ENCODE measurements at places on chromosomes 5 and 9.

DNA sequence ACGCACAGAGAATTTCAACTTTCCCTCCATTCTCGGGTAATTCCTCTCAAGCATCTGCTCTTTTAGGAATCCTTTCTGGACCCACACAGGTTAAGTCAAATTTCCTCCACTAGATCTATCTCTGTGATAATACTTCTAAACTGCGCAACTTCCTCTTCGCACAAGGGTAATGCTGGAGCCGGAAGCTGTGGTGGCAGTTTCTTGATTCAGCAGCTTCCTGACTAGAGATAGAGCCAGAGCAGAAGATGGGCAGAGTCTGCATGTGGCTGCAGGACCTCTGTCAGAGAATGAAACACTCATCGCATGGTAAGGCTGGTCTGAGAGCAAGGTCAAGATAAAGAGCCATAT is 11.1 kb upstream of the CDC42SE2 start:
- DNase-seq = no peak

- DNase-seq = no peak
These were observed 122.3 kb upstream of the RAI14 start for GRCh38 chr5:34533582-34534522.

DNA sequence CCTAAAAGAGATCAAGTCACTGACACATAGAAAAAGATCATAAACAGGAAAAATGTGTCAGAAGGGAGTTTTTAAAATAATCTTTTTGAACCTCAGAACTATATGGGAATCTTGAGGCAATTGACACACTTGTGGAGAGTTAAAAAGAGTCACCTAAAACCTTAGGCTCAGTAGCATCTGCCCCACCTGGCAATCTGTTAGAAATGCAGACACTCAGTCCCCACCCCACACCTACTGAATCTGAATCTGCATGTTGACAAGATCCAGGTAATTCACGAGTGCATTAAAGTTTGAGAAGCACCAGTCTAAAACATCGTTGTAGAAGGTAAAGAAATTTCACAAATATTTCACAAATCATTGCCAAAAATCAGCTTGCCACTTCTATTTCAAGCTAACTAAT is 388.3 kb downstream of the NR2F1-AS1 start:
- no peak for DNase-seq

DNA sequence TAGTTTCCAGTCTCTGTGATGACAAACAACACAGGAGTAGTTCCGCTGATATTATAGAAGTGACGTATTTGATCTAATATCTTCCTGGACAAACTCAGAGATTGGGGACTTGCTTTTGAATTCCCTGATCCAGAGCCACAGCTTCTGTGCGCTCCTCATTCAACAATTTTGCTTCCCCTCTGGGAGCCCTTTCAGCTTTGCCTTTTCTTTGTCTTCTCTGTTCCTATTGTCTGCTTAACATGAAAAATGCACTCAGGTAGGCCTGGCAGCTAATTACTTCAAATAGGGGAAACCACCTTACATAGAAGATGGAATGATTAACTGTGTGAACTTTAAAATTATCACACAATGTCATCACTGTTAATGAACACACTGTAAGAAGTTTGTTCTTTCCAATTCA is 192.9 kb downstream of the EPB41L4A start:
- DNase-seq = no peak

GRCh38 chr5:20609126-20609525 is 621.1 kb upstream of the CDH18 start:
- no peak for DNase-seq

- DNase-seq = no peak
These were observed 52.8 kb upstream of the STXBP1 start for GRCh38 chr9:127559247-127559680.

DNA sequence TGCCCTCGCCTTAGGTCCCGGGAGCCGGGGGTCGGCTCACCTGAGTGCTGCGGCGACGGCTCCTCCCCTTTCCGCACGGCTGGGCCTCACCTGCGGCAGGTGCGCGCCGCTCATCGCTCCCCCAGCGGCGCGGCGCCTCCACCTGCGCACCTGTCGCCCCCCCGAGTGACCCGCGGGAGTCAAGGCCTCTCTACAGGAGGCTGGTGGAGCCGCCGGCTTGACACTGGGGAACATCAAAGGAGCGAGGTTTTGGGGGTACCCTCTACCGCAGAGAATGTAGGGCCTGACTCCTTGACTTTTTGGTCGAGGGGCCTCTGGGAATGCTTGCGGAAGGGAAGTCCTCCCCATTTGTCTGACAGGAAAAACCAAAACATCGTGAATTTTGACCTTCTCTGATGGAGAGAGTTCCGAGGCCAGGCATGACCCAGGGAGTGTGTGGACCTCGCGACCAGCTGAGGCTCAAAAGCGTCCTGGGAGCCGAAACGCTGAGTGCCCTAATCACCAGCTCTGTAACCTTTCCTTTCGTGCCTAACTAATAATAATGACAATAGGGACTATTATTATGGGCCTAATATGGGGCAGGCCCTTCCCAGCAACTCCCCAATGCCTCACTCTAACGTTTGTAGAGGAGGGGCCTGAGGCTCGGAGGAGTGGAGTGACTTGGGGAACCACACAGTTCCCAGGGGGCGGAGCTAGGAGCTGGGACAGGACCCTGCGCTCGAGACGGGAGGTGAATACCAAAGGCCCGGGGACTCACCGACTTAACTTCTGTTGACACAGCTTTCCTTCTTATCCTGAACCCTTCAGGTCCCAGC is 714 bp upstream of the IER5L start:
- DNase-seq = peak; percentile 94

- DNase-seq = no peak
These were observed 339.9 kb downstream of the ADGRV1 start for GRCh38 chr5:90898326-90899013.

DNA sequence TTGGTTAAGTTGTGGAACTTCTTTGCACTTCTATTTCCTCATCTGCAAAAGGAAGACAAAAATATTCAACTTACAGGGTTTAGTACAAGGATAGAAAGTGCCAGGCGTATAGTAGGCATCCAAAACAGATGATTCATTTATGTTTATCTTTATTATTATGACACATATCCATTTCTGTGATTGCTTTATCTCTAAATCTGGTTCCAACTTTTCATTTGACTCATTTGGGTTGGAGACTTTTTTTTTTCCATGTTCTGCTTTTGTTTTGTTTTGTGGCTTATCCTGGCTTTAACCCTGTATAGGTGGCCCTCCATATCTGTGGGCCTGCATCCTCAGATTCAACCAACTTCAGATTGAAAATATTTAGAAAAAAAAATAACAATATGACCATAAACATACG is 186.7 kb upstream of the SLC24A2 start:
- DNase-seq = no peak

- DNase-seq = no peak
These were observed 31.2 kb upstream of the TMEM250 start for GRCh38 chr9:136149853-136150252.
